ENCODE measurements at places on chromosomes 16 and 17.

- DNase-seq: no peak
Observed at GRCh38 chr16:4016005-4016352, 100.3 kb downstream of the ADCY9 start.

DNA sequence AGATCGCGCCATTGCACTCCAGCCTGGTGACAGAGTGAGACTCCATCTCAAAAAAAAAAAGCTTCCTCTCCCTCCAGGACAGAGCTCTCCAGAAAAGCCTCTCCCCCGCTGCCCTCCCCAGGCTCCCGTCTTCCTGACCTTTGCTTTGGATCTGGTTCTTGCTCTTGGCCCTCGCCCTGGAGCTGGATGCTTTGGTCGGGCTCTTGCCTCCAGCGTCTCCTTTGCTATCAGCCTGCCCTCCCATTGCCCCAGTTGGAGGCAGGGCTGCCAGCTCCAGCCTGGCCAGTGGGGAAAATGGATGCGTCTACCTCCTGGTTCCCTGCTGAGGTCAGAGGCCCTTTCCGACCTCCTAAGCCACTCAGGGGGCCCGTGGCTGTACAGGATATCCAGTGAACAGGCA, 35.9 kb downstream of the TRARG1 start:
- no peak for DNase-seq

- peak; percentile 44 for DNase-seq
Observed at GRCh38 chr16:58127033-58127556, 2.1 kb downstream of the CFAP20 start.

DNA sequence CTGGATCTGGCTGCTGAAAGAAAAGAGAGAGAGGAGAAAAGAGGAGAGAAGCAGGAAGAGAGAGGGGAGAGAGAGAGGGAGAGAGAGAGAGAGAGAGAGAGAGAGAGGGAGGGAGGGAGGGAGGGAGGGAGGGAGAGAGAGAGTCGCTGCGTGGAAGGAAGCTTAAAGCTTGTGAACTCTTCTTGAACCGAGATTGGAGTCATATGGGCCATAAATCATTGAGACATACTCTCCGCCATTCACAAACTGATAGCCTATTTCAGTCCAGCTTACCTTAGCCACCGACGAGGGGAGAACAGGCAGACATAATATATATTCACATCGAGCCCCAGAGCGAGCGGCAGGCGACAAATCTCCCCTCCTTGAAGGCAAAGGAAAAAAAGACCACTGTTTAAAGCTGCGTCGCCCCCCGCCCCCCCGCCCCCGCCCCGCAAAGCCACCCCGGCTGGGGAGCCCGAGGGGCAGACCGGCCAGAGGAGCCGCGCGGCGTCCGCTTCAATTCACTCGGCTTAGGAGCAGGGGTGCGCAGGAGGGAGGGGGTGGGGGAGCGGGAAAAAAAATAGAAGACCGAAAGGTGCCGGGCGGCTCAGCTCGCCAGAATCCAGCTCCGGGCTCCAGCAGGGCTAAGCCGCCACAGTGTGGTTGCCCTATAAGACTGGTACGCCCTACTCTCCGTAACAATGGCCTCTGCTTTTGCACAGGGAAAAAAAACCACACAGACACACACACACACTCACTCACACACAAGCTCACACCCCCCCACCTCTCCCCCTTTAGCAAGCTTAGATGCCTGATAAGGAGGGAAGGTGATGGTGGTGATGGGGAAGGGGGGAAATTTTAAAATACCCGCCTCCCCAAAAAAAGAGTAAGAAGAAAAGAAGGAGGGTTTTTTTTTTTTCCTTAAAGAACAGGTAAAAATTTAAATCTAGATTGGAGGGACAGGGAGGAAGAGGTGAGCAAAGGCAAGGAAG, 10.6 kb upstream of the HOXB2 start:
- DNase-seq: no peak

GRCh38 chr17:74971842-74972106, 785 bp downstream of the HID1 start:
- DNase-seq: no peak

- DNase-seq: no peak
Observed at GRCh38 chr17:45397796-45398195, 34.9 kb downstream of the ARHGAP27 start.

- peak; percentile 86 for DNase-seq
Observed at GRCh38 chr17:82212331-82213250, at the start of gene CCDC57. CCDC57 (minus strand) TSS chr17:82212842; CDS start chr17:82201944, 10,898 bp downstream.

DNA sequence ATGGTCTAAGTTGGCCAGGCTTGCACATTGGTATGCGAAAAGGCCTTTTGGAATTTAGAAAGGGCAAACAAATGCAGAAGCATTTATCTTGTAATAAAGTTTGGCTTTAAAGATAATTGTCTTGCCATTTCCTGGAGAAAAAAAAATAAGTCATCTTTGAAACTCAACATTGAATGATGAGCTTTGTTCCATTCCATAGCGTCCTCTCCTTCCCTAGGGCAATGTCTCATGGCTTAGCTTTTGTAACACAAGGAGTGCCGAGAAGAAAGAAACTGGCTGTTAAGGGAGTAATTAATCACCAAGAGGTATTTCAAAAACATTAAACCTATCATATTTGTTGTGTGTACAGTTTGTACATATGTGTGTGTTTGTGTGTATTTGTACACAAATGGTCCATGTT, 372.3 kb downstream of the NPIPA8 start:
- DNase-seq: no peak

- peak; percentile 63 for DNase-seq
Observed at GRCh38 chr16:89314357-89314756, 96.9 kb downstream of the ZNF778 start.

DNA sequence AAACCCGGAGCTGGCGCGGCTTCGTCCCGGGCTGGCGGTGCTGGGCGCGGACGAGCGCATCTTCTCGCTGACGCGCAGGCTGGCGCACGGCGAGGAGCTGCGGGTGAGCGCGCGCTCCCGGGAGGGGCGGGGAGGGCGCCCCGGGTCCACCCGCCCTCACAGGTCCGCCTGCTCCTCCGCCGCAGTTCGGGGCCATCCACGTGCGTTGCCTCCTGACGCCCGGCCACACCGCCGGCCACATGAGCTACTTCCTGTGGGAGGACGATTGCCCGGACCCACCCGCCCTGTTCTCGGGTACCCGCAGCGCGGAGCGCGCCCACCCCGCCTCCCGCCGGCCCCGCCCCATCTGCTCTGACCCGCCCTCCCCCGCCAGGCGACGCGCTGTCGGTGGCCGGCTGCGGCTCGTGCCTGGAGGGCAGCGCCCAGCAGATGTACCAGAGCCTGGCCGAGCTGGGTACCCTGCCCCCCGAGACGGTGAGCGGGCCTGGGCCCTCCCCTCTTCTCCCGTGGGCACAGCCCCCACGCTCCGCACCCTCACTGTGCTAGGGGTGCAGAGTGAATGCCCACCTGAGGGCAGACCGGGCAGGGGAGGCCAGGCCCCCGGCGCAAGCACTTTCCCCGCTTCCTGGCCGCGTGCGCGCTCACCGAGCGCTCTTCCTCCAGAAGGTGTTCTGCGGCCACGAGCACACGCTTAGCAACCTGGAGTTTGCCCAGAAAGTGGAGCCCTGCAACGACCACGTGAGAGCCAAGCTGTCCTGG, 1.4 kb downstream of the HAGHL start:
- peak; percentile 82 for DNase-seq

All from activated CD4-positive, alpha-beta T cell treated with anti-CD3 and anti-CD28 coated beads, Interleukin-10, Interleukin-2, amounts not matched to agents 100 ng/mL and 50 ng/mL, durations not matched to agents 16 hours and 8 hours (primary cell).